ENCODE measurements at places on chromosomes 16 and 17.

DNA sequence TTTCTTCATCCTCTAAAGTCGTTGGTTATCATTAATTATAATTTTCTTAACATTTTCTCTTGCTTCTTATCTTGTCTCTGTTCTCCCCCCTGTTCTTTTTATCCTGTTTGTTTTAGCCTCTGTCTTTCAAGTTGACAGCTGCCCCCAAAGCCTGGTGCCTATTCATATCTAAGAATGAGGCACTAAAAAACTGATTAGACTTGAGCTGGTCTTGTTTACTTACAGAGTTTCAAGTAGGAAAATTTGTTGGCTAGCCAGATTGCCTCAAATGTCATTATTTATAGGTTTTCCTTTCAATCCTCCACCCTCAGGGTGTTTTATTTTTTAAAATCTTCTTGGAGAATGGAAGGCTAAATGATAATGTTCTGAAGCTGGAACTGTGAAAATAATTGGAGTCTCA, 236.0 kb downstream of the UTP18 start:
- DNase-seq, result no peak

DNA sequence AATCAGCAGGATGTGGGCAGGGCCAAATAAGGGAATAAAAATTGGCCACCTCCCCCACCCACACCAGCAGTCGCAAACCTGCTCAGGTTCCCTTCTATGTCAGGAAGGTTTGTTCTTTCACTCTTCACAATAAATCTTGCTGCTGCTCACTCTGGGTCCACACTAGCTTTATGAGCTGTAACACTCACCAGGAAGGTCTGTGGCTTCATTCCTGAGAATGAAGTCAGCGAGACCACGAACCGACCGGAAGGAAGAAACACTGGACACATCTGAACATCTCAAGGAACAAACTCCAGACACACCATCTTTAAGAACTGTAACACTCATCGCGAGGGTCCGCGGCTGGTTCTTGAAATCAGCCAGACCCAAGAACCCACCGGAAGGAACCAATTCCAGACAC, 115.5 kb upstream of the TBX2 start:
- no peak for DNase-seq

DNA sequence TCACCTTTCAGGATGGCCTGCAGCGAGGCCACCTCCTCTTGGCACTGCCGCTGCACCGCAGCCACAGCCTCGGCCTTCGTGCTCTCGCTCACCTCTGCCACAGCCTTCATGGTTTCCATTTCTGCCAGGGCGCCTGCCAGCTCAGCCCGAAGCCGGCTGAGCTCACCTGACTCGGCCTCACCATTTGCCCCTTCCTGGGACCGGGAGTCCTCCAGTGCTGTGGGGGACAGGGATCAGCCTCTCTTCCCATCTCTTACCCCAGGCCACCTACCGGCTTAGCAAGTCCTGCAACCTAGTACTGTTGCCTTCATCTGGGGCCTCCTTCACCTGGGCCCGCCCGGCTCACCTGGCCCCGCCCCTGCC, 658 bp downstream of the RABEP2 start:
- no peak for DNase-seq

- DNase-seq, result no peak
Observed at GRCh38 chr16:17301593-17302135, 169.1 kb downstream of the XYLT1 start.

DNA sequence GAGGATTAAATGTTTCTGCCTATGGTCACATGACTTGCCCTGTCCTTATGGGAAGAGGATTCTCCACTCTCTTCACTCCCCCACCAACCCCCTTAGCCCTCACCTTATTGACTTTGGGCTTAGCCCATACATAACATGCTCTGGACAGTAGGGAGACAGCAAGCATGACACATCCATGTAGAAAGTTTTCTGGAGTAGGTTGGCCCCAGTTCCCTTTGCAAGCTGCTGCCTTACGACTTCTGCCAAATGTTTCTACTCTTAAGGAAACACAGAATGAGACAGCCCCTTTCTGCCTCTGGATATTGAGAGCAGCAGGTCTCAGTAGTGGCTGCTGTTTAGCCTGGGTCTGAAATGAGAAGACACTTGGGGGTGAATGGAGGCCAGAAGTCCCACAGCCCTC, 282.2 kb downstream of the MAP2K6 start:
- no peak for DNase-seq

- DNase-seq, result no peak
Observed at GRCh38 chr16:74736531-74737157, 36.0 kb upstream of the MLKL start.

DNA sequence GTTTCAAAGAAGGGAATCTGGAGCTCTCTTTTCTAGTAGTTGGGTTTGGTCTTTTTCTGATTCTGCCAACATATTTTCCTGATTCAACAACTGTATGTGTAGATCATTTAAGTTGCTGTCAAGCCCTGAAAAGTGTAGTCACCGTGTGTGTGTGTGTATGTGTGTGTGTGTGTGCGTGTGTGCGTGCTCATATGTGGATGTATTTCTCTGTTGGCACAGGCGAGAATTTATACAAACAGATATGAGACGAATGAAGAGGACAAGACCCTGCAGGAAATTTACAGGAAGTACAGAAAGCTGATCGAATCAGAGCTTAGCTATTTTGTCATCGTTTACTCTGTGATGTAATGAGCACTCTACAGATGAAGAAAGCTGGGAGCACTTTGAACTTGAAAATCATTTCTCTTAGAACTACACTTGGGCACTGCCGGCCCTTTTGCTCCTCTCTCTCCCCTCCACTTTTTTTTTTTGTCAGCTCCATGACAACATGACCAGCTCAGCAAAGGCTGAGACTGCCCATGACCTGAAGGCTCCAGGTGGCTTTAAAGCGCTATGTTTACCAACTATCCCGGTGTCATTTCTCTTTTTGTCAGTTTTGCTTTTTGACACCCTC, 11.2 kb downstream of the FBXO39 start:
- DNase-seq, result no peak

GRCh38 chr17:8359769-8360168, 16.7 kb downstream of the KRABD2 start:
- no peak for DNase-seq

- DNase-seq, result no peak
Observed at GRCh38 chr17:31582151-31582907, 190.9 kb downstream of the RAB11FIP4 start.

GRCh38 chr16:3328643-3329042, 23.3 kb downstream of the ZNF75A start:
- no peak for DNase-seq

- no peak for DNase-seq
Observed at GRCh38 chr16:49587511-49587910, 213.9 kb downstream of the C16orf78 start.

GRCh38 chr16:66618588-66619375, 14.3 kb downstream of the CMTM3 start:
- peak; percentile 31 for DNase-seq

- DNase-seq, result no peak
Observed at GRCh38 chr17:33416131-33416530, 123.0 kb upstream of the ASIC2 start.

All from thoracic aorta (tissue), 2 donors.